CD4-positive, alpha-beta T cell (primary cell): ENCODE measurements at places on chromosomes 6 and 20. TPM values are rescaled to one million over a fixed set of nuclear protein-coding genes. Genes with fewer than 3 reads are reported as not detected.

DNA sequence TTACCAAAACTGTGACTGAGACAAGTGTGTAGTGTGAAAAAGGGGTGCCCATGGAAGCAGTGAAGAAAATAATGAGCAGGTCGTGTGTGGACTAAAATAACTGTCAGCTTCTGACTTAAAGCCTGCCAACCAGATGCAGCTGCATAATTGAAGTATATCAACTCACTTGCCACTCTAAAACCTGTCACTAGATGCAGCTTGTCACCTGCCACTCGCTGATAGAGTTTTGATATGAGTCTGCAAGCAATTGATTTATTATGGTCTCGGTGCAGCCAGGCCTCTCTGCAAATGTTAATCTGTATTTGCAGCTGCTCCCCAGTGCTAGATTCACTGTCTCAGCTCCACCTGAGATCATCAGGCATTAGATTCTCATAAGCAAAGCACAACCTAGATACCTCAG is 1090.0 kb upstream of the EYS start:
- H3K4me3 ChIP-seq, result no peak overlapping the region
- no peak overlapping the region for H3K27ac ChIP-seq
- no peak for DNase-seq
- no peaks in the 10 kb centered on the region for H3K4me1 ChIP-seq
- H3K36me3 ChIP-seq, result no peaks in the 10 kb centered on the region

Gene HAO1
- not detected for total RNA-seq

Gene DNAAF9
- 3.0 TPM for total RNA-seq

GRCh38 chr6:119620846-119621555 is 271.4 kb upstream of the MAN1A1 start:
- H3K4me3 ChIP-seq, result no peak overlapping the region
- no peaks in the 10 kb centered on the region for H3K27me3 ChIP-seq

GRCh38 chr6:5275497-5275896 is 14.2 kb downstream of the FARS2 start:
- no peak overlapping the region for H3K27ac ChIP-seq
- H3K36me3 ChIP-seq, result peaks cover 10% of the 10 kb centered on the region
- H3K4me1 ChIP-seq, result peaks cover 16% of the 10 kb centered on the region
- no peak overlapping the region for H3K4me3 ChIP-seq
- no peak for DNase-seq
